ENCODE measurements at places on chromosomes 12 and 14. TPM values are rescaled to one million over a fixed set of nuclear protein-coding genes. Genes with fewer than 3 reads are reported as not detected.

TAS2R31 gene
- total RNA-seq, result 2.4 TPM

AP5M1 gene
- 11.2 TPM for total RNA-seq

FAIM2 gene
- total RNA-seq, result 5.5 TPM

SPRYD4 gene
- 1.00 TPM for total RNA-seq

LRRIQ1 gene
- total RNA-seq, result 0.14 TPM

GMFB gene
- 79.5 TPM for total RNA-seq

PRH2 gene
- total RNA-seq, result 0.18 TPM

LRFN5 gene
- 1.3 TPM for total RNA-seq

M6PR gene
- total RNA-seq, result 402 TPM

OR4E2 gene
- total RNA-seq, result not detected

MRPL51 gene
- total RNA-seq, result 163 TPM

SERPINA10 gene
- total RNA-seq, result not detected

PTGER2 gene
- total RNA-seq, result 6.6 TPM

EML5 gene
- under 0.01 TPM for total RNA-seq

ZFHX2 gene
- total RNA-seq, result 0.14 TPM
